CD8-positive, alpha-beta T cell (primary cell): ENCODE measurements at places on chromosomes 7 and 10. TPM values are rescaled to one million over a fixed set of nuclear protein-coding genes. Genes with fewer than 3 reads are reported as not detected.

The NAT16 gene
- not detected for total RNA-seq

The C7orf33 gene
- not detected for total RNA-seq

- no peak for DNase-seq
These were observed 66.8 kb upstream of the NRP1 start for GRCh38 chr10:33401300-33401699.

GRCh38 chr10:124624466-124624865, 119.7 kb downstream of the FAM53B start:
- no peak for DNase-seq

DNA sequence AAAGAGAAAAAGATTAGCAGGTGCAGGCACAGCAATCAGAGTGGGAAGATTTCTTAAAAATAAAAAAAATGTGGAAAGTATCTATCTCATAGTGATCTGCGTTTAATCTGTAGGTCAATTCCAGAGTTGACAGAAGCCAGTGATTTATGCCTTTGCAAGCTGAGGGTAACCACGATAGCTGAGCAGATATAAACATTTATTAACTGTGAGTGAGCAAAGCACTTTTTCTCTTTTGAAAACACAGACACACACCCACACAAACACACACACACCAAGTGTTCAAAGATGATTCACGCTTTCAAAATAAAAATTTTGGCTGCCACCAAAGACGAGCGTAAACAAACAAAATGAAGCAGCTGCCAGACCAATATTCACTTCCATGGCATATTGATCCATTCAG, 243.2 kb upstream of the SLC26A5 start:
- DNase-seq: no peak

GRCh38 chr7:48182718-48183369, 11.6 kb downstream of the ABCA13 start:
- no peak for DNase-seq

GRCh38 chr10:117652228-117653169, 110.0 kb downstream of the EMX2 start:
- no peak for DNase-seq

DNA sequence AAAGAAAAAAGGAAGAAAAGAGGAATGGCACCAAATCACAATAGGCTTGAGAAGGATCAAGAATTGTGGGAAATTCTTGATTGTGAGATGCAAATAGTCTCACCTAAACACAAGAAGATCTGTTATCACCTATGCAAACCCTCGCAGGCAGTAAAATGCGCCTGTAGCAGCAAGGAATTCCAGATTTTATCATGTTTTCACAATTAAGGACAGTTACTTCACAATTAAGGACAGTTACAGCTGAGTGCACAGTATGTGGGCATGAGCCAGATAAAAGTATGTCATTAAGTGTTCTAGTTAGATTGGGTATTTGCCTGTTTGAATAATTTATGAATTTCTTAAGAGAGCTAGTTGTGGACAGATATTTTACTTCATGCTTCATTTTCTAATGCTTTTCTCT, 336.2 kb downstream of the CDC14C start:
- no peak for DNase-seq

DNA sequence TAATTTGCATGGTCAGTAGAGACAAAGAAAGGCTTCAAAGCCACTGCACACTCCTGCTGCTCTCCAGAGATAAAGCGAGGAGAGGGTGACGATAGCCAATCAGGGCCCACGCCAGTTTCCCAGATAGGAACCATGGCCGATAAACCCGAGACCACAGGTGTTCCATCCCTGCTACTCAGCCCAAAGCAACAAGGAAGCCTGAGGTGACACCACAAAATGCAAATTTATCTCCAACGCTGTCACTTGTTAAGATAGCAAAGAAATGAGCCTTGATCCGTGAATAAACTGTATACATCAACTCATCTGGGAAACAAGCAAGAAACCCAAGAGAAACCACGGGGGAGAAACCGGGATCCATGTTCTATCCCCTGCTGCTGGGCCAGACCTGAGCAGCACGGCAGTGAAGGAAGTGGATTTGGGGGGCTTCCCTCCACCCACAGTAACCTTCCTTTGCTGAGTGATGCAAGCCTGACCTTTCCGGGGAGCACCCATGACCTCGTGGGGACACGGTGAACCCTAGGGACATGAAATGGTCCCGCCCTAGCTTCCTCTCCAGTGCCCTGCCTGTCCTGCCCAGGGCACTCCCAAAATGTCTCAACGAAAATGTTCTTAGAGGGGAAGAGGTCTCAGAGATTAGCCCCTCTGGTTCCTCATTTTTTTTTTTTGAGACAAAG, 164.6 kb downstream of the PTPRN2 start:
- DNase-seq: no peak

- no peak for DNase-seq
These were observed 10.2 kb upstream of the EPC1 start for GRCh38 chr10:32357056-32357735.

- no peak for DNase-seq
These were observed 707.2 kb downstream of the MAGI2 start for GRCh38 chr7:78746301-78746700.

- DNase-seq: no peak
These were observed 4.4 kb downstream of the NACAD start for GRCh38 chr7:45084336-45084735.

DNA sequence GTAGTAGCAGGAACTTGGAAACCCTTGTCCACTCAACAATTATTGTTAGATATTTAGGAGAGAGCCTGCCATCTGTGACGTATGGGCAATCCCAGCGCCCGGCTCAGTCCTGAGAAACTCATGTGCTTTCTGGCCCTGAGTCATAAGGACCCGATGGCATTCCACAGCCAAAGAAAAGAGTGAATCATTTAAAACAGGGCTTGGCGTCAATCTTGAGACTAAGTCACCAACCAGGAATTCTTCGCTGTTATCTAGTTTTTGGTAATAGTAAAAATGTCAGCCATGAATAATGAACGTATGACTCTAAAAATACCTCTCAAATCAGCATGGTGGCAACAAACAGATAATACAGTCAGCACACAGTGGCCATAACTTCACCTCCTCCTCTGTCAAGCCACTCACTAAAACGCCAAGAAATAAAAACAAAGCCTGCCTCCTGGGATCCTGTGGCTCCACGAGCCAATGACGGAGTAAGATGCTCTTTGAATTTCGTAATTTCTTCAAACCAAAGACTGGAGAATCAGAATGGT, 140.8 kb downstream of the ADAM12 start:
- DNase-seq: no peak

DNA sequence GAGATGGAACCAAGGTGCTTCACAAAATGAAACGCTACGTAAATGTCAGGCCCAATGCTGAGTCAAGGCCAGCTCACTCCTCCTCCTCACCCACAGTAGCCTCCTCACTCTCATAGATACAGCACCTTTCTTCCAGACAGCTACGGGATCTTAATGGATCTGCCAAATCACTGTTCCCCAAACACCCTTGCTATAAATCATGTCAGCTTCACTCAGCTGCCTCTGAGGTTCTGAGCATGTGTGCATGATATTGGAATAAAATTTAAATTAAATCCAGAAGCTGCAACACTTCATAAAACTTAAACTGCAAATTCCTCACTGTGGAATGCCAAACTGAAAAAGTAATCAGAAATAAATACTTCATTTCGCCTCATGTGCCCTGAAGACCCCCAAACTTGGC, 14.7 kb upstream of the CPXM2 start:
- DNase-seq: no peak

DNA sequence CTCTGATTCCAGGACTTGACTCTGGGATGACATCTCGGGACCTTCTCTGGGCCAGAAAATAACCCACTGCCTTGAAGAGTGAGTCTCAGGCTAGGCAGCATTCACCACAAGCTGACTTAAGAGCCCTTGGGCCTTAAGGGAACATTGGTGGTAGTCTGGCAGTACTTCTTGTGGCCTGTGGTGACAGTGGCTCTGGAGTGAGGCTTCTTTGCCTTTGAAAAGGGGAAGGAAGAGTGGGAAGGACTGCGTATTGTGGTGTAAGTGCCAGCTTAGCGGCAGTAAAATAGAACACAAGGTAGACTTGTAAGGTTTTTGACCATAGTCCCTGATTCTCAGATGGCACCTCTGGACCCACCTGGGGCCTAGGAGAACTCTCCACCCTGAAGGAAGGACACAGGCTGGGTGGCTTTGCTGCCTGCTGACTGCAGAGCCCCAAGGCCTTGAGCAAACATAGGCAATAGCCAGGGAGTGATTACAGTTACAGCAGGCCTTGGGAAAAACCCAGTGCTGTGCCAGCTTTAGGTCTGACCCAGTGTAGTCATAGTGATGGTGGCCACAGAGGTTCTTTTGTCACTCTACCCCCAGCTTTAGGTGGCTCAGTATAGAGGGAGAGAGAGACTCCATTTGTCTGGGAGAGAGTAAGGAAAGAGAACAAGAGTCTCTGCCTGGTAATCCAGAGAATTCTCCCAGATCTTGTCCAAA, 483.9 kb downstream of the SH2D4B start:
- DNase-seq: no peak

GRCh38 chr7:122298131-122298530, 6.4 kb downstream of the FEZF1 start:
- DNase-seq: no peak
